Right renal cortex interstitium (tissue), 3 donors: ENCODE measurements at places on chromosomes 4 and X. TPM values are rescaled to one million over a fixed set of nuclear protein-coding genes. Genes with fewer than 3 reads are reported as not detected.

NLRP2B gene
- not detected for polyA plus RNA-seq

CENPVL3 gene
- 1.8 TPM for polyA plus RNA-seq

RPGR gene
- polyA plus RNA-seq: 13.8 TPM

FGF13 gene
- polyA plus RNA-seq: 30.8 TPM

CXorf49 gene
- polyA plus RNA-seq: not detected

PHOX2B gene
- 0.14 TPM for polyA plus RNA-seq
